ENCODE measurements at places on chromosomes 11 and 22. TPM values are rescaled to one million over a fixed set of nuclear protein-coding genes. Genes with fewer than 3 reads are reported as not detected.

DNA sequence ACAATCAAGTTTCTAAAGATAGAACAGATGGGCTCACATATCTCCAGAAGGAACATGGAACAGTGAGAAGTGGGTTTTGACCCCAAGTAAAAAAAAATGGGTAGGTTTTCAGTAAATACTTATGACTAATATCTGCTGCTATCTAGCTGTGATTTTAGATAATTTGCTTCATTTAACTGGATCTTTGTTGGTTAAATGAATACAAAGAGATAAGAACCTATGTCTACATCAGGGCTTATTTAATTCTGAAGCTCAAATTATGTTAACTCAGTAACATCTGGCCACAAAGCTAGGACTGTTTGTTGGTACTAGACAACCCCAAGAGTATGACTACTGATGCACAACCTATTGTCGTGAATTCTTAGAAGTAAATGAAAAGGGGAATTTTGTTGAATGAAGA lies 144.4 kb upstream of the SESN3 start:
- DNase-seq: no peak

DNA sequence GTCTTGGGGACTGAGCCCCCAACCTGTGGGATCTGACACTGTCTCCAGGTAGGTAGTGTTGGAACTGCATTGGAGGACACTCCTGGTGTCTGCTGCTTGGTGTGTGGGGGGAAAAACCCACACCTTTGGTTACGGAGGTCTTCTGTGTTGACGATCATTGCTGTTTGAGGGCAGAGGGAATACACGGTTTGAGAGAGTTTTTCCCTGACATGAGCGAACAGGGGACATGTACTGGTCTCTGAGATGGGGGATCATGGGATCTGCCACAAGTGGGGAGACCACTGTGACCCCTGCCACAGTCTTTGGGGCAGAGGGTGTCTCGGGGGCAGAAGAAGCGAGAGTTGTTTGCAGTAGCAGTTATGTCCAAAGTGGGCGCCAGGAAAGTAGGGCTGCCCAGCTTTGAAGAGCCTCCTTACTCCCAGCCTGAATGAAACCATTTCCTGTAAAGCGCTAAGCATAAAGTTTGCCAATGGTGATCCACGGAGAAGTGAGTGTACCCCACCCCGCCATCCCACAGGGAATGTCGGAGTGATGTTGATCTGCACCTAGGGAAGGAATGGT lies 5.4 kb upstream of the SAA2 start:
- no peak for DNase-seq

GRCh38 chr11:88104408-88104807 lies 70.8 kb downstream of the RAB38 start:
- no peak for DNase-seq

DNA sequence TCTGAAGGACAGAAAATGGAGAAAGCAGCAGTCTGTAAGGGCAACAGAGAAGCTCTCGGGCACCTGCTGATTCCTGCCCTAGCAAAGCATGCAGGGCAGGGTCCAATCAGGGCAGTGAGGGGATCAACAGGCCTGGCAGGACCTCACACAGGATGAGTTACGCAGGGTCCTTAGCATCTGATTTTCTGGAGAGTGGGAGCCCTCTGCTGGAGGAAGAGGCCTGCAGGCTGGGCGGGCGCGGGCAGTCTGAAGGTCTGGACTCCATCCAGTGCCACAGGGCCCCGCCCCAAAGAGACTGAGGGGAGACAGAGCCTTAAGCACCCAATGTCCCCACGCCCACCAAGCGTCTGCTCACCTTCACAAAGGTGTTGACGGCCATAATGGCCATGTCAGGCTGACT lies 28.9 kb downstream of the AP1B1 start:
- DNase-seq: peak; percentile 71

The PRDM10 gene
- 3.5 TPM for total RNA-seq

DNA sequence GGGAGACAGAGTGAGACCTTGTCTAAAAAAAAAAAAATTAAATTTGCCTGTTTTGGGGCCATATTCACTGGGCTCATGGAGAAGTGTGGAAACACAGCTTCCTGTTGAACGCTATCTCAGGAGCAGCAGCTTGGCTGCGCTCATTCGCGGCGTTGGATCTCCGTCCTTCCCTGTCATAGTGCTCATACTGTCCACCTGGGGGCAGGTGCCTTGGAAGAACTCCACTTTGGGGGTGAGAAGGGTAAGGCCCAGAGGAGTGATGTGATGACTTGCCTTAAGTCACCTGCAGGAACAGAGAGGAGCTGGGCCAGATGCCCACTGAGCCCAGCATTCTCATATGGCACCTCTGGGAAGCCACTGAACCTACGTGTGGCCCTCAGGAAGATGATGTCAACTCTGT lies 82.8 kb downstream of the CABIN1 start:
- DNase-seq: no peak

GRCh38 chr11:92638678-92639077 lies 330.8 kb upstream of the MTNR1B start:
- no peak for DNase-seq

DNA sequence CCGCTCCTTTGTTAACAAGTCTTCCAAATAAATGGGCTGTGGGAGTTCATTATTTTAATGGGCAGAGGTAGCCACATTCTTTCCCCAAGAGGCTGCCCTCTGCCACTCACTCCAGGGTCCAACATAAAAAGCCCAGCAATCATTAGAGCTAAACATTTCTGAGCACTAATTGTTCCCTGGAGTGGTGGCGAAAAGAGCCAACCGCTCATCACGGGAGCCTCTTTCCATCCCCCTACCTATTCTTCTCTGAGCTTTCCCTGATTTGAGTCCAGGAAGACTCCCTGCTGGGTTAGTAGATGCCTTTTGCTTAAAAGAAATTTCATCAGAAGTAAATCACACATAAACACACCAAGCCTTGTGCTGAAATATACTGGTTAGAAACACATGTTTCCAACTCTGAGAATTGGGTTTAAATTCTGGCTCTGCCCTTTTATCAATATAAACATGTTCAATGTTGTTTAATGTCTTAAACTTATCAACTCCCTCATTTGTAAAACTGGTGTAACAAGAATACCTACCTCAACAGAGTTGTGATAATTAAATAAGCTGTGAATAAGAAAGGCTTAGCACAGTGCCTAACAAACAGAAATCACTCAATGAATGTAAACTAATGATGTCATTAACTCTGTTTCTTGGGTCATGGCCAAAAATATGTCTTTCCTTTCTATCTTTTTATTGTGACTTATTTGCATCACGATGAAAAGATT lies at the start of gene OR5A2:
TSS of gene OR5A2 (minus strand) at position 53 of the 707 bp plus-strand sequence. CDS start 3,460 bp downstream, outside the sequence.
- no peak for DNase-seq

DNA sequence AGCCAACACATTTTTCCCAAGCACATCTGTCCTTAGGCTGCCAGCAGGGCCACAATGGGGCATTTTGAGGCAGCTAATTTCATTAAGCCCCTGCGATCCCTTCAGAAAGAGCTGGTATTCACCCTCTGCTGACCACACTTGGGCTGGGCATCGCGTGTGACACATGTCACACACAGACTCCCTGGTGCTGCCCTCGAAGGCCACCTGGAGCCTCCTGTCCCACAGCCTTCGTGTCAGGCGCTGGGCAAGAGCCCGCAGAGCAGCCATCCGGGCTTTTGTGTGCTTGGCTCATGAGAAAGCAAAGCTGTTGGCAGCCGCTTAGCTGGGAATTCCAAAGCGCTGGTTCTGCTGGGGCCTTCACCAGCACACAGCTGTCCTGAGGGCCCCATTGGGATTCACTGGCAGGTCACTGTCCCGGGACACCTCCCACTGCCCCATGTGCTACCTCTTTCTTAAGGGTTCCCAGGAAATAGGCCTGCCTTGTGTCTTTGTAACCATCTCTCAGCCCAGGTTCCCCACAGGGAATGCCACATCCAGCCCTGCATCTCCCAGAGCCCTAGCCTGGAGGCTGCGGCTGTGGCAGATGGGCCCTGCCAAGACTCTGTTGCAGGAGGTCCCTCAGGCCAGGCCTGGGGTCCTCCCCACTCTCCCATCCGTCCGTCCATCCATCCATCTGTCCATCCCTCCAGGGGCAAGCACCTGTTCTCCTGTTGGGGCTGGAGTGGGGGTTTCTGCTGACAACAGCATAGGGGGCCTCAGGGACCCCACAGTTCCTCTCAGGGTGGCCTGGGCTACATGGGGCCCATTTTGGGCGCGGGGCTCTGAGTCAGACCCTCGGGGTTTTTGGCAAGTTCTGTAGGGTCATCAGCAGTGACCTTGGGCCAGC lies 4.9 kb downstream of the CLDN5 start:
- peak; percentile 56 for DNase-seq

The CEP126 gene
- total RNA-seq: 3.5 TPM

DNA sequence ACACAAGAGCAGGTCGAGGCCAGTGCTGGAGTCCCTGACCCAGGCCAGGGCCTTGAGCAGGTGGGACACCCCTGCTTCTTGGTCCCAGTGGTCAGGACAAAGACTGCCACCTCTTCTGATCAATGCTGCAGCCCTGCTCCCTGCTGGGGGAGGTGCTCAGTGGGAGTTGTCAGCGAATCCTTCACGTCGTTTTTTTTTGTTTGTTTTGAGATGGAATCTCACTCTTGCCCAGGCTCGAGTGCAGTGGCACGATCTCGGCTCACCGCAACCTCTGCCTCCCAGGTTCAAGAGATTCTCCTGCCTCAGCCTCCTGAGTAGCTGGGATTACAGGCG lies 34.7 kb downstream of the NUP50 start:
- no peak for DNase-seq

GRCh38 chr11:117677729-117678310 lies 119.2 kb downstream of the DSCAML1 start:
- no peak for DNase-seq

DNA sequence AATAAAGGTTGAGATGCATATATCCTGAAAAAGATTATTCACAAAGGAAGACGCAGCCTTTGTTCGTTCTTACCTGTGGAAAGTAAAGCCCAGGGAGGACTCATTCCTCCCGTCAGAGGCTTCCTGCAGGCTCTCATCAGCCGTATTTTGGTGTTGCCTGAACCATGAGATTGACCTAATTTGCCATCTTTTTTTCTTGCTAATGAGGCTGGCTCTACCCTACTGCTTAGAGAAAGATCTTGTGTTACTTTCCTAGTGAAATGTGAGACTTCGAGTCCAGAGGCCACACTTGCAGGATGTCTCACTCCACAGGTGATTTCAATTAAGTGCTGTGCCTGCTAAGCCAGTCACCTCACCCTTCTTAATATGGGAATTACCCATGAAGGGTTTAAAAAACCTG lies 269.9 kb downstream of the NTM start:
- DNase-seq: no peak

The PNPLA5 gene
- not detected for total RNA-seq

GRCh38 chr22:38311323-38311620 lies 6.0 kb downstream of the CSNK1E start:
- peak; percentile 67 for DNase-seq

DNA sequence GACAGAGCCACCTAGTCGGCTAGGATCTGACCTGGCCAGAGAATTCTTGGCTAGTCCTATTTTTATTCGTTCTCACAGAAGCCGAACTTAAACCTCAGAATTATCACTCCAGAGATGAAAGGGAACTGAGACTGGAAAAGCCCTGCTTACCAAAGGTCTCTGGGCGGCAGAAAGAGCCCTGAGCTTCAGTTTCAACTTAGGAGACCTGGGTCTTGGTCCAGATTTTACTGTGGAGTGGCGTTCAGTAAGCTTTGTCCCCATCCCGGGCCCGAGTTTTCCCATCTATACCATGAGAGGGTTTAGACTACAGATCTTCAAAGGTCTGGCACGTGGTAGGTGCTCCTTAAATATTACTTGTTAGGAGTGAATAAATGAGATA lies 516 bp downstream of the NEU3 start:
- no peak for DNase-seq

GRCh38 chr22:37403267-37403960 lies 23.9 kb downstream of the ELFN2 start:
- peak; percentile 40 for DNase-seq

The SPTBN2 gene
- 13.3 TPM for total RNA-seq

The C2CD2L gene
- 4.3 TPM for total RNA-seq

The CLMP gene
- total RNA-seq: 13.9 TPM

DNA sequence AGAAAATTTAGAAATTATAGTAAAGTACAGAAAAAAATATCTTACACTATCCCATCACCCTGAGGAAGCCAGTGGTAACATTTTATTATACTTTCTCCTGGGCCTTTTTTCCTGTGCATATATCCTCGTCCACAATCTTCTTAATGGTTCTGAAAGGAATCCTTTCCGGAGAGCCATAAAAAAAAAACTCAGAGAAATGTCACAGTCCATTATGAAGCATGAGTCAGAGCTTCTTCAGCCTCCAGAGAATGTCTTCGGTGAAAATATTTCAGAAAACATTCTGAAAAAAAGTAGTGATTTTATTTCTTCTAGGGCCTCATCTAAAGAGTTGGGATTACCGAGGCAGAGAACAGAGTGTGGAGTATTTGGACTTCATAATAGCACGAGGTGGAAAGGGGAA lies 163.4 kb downstream of the INSC start:
- peak; percentile 16 for DNase-seq

The KIRREL3 gene
- 0.27 TPM for total RNA-seq
